ENCODE measurements at places on chromosomes 2 and 18. TPM values are rescaled to one million over a fixed set of nuclear protein-coding genes. Genes with fewer than 3 reads are reported as not detected.

Gene DYNAP
- not detected for total RNA-seq

Gene ACMSD
- total RNA-seq, result not detected

- no peaks in the 10 kb centered on the region for H3K4me1 ChIP-seq
- H3K36me3 ChIP-seq, result no peaks in the 10 kb centered on the region
- no peak for DNase-seq
- no peak overlapping the region for H3K4me3 ChIP-seq
- no peak overlapping the region for H3K27ac ChIP-seq
Observed at GRCh38 chr2:32976409-32977063, 29.8 kb downstream of the LTBP1 start.

GRCh38 chr2:189083106-189083505, 96.5 kb downstream of the COL5A2 start:
- DNase-seq, result no peak
- H3K4me1 ChIP-seq, result peaks cover 8% of the 10 kb centered on the region
- no peak overlapping the region for H3K4me3 ChIP-seq
- no peaks in the 10 kb centered on the region for H3K27me3 ChIP-seq

DNA sequence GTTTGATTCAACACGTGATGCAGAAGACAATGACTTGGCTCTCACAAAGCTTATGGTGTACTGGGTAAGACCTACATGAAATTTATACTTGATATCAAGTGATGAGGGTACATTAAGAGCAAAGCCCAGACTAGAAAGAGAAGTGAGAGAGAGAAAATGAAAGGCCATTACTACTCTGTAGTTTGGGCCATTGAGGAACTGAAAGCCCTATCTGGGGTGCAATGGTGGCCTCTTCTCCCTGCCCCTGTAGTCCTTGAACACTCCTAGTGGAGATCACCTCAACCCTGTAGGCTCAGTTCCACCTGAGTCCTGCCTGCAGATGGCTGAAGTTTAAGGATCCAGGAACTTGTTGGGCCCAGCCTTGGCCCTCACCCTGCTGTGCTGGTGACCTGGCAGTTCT, 569.8 kb upstream of the MEX3C start:
- no peak overlapping the region for H3K4me3 ChIP-seq
- no peak overlapping the region for H3K27ac ChIP-seq
- H3K4me1 ChIP-seq, result no peaks in the 10 kb centered on the region
- no peaks in the 10 kb centered on the region for H3K36me3 ChIP-seq
- DNase-seq, result no peak
- no peaks in the 10 kb centered on the region for H3K27me3 ChIP-seq

GRCh38 chr2:212726403-212726802, 187.8 kb upstream of the ERBB4 start:
- no peaks in the 10 kb centered on the region for H3K4me1 ChIP-seq
- H3K27ac ChIP-seq, result no peak overlapping the region
- no peak for DNase-seq
